ENCODE measurements at places on chromosomes 5 and 9.
A peak's percentile ranks its signal among the peaks of the same experiment; 100 is the strongest.

- DNase-seq = no peak
Measured at GRCh38 chr9:96649620-96650324, 5.3 kb downstream of the PRXL2C start.

DNA sequence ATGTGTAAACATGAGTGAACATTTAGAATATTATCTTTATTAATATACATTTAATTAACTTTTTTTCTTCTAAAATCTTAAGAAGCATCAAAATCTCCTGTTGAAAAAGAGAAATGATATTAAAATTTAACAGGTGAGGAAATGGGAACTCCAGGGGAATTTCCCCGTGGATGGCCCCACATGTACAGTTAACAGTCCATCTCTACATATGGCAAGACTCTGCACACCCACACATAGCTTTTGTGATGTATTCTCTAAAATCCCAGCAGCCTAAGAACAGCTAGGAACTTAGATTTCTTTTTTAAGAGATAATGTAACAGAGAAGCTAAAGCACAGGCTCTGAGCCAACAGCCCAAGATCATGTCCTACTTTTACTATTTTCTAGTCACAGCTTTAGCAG is 556.3 kb upstream of the RGMB start:
- no peak for DNase-seq

DNA sequence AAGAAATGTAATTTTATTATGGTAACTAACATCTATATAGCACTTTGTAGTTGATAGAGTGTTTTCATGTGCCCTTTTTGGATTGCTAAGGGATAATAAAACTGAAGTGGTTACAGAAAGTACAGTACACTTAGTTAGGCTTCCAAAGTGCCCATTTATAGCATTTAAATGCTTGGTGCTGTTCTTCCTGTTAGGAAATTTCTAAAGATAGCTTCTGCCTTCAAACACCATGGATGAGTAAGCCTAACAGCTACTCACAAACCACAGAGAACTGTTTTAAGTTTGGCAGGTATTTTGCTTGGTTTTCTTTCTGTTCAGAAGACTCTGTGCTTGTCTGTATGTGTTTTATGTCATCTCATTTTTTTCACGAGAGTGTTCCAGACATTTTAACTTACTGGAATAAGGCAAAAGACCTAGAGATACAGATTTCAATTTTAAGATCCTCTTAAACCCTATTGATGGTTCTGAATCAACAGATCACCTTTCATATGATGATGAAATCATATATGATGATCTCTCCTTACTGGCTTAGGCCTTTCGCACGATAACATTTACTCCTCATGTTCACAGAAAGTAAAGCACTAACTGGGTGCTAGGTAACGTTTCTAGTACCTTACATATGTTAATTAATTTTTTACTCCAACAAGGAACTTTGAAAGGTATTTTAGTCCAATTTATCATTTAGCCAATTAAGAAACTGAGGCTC is 4.4 kb downstream of the RIMOC1 start:
- DNase-seq = no peak

DNA sequence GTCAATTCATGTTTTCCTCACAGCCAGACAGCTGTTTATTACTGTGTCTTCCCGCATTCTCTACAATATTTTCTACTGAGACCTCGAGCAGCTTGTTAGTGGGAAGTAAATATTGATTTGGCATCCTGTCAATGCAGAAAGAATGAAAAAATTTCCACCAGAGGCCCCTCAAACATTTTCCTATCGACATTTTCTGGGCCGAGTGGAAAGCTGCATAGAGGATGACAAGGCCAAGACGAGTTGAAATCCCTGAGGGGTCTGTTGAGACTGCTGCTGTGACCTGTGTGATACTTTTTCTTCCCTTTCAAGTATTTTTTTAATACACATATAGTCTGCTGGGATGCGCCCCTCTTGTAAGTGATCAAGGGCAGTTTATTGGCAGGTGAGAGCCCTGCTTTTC is 91.4 kb upstream of the SH3GL2 start:
- DNase-seq = no peak

- DNase-seq = peak; percentile 26
Measured at GRCh38 chr5:43432486-43433375, 20.5 kb upstream of the CCL28 start.

DNA sequence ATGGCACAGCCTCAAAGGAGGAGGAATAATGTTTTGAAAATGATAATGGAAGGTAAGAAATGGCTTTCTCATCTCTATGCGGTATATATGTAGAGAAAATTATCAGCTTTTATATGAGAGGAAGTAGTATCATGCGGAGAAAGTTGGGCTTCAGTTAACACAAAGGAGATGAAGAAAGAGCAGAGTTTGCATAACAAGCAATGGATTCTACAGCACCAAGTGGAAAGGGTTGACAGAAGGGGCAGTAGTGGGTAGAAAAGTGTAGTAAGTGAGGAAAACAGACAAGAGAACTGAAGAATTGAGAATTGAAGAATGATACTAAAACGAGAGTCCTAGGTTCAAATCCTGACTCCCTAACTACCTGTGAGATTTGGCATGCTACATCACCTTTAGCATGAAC is 51.0 kb downstream of the GNG10 start:
- no peak for DNase-seq
